Renal cortical epithelial cell (primary cell): ENCODE measurements at places on chromosomes 5 and 9.

GRCh38 chr5:69113851-69114250, 20.0 kb downstream of the SLC30A5 start:
- DNase-seq: no peak

DNA sequence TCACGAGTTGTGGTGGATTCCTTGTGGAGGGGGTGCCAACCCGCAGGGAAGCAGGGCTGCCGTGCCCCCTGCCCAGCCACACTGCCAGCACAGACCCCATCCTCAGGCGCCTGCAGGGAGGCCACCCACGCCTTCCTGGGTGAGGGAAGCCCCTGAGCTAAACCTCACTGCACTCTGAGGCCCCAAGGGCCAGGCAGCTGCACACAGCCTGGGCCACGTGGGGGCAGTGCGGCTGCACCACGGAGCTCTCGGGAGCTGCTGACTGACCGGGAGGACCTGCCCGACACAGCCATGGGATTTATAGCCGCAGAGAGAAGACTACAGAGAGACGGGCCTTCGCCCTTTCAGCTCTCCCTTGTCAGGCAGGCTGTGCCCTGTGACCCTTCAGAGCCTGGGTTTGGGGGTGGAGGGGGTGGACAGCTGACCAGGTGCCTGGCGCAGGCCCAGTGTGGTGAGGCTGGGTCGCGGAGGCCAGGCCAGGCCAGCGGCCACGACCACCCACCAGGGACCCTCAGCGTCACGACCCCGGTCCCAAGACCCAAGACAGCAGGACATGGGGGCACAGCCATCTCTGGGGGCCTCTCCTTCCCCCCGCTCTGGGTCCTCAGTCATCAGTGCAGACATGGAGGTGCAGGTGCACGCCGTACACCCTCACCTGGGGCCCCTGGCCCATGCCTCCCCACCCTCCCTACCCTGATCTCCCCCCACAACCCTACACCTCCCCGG, 4.3 kb upstream of the AHRR start:
- peak; percentile 32 for DNase-seq

GRCh38 chr9:106502930-106503329, 360.0 kb upstream of the ZNF462 start:
- no peak for DNase-seq

- peak; percentile 61 for DNase-seq
These were observed 19.8 kb upstream of the NUDT12 start for GRCh38 chr5:103582364-103582763.

DNA sequence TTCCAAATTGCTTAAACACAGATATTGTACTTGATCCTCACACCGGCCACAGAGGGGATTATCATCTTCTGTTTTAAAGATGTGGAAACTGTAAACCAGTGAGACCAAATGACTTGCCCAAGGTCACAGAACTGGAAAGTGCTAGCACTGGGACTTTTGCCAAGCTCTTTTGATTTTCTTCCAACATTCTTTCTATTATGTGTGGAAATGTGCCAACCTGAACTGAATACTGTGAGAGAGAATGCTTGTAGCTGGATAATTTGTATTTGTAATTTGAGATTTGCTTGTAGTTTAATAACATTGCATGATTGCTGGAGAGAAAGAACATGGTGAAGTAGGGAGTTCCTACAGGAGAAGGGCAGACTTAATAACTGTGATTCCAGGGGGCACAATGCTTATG, 977.9 kb upstream of the NUDT12 start:
- DNase-seq: peak; percentile 19
